Stimulated activated CD8-positive, alpha-beta memory T cell treated with anti-CD3 and anti-CD28 coated beads, Interleukin-4, amount 100 ng/mL, for 1 hour (primary cell): ENCODE measurements at places on chromosomes 1 and 21.

- no peak for DNase-seq
These were observed 47.4 kb downstream of the RIMS3 start for GRCh38 chr1:40618108-40618507.

GRCh38 chr1:65254320-65255034 is 54.9 kb upstream of the DNAJC6 start:
- DNase-seq: peak; percentile 67

DNA sequence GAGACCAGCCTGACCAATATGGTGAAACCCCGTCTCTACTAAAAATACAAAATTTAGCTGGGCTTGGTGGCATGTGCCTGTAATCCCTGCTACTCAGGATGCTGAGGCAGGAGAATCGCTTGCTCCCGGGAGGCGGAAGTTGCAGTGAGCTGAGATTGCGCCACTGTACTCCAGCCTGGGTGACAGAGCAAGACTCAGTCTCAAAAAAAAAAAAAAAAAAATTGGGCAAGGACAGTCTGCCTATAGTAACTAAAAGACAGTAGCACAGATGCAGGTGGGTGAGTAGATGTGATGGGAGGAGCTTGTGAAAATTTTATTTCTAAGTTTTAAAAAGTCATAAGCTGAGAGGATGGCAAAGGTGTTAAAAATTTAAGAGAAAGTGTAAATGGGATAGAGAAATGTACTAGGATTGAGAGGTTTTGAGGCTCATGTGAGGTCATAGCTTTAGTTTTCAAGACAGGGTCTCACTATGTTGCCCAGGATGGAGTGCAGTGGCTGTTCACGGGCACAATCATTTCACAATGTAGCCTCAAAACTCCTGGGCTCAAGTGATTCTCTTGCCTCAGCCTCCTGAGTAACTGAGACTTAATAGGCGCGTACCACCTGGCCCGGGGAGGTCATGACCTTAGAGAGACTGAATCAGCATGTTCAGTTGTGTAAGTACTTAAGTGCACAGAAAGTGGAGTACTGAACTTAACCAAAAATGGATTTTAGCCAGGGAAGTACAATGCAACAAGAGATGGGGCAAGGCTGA is 33.7 kb downstream of the PTP4A2 start:
- DNase-seq: no peak

DNA sequence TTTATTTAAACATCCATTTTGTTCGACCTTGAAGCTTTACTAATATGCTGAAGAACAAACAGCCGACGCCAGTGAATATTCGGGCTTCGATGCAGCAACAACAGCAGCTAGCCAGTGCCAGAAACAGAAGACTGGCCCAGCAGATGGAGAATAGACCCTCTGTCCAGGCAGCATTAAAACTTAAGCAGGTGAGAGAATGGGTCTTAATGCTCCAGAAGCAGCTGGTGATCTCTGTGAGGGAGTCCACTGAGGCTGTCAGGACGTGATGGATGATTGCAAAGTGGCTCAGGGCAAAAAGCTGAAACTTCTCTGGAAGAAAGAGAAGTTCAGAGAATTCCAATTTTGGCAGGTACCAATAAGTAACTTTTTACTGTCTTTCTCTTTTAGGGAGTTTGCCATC is 4.4 kb downstream of the CHTOP start:
- DNase-seq: no peak

- DNase-seq: no peak
These were observed 403 bp downstream of the MXRA8 start for GRCh38 chr1:1357871-1358432.

GRCh38 chr1:109793089-109793485 is 29.4 kb upstream of the EPS8L3 start:
- DNase-seq: no peak

DNA sequence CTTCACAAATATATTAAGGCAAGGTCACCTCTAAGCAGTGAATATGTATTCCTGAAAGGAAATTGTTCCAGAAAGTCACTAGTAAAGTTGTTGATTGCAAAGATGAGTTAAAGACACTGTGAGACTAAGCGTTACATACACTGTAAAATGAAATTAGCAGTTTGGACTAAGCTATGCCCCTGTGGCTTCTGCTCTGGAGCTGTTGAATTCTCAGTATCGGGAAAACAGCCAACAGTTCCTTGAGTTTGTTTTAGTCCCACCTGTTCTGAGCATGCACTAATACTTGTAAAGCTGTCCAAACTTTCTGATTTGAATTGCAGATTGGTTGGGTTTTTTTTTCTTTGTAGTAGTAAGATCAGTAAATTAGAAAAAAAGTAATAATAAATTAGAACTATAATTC is 21.0 kb downstream of the ANGPTL1 start:
- DNase-seq: no peak

DNA sequence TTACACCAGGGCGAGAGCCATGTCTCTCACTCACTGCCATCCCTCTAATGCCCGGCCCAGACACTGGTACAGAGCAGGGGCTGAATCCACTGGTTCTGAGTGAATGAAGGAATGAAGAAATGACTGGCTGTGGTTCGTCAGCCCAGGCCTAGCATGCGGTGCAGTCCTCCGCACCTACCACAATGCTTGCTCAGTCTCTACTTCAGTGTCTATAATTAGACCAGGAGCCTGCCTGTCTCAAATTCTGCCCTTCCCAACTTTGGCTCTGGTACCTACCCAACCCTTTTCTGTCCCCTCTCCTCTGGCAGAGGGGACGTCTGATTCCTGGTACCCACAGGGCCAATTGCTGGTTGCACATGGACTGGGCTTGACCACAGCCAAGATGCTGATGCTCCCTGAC is 118.2 kb upstream of the GRIK3 start:
- no peak for DNase-seq

- peak; percentile 83 for DNase-seq
These were observed 15.5 kb upstream of the GSTM4 start for GRCh38 chr1:109640285-109640865.

DNA sequence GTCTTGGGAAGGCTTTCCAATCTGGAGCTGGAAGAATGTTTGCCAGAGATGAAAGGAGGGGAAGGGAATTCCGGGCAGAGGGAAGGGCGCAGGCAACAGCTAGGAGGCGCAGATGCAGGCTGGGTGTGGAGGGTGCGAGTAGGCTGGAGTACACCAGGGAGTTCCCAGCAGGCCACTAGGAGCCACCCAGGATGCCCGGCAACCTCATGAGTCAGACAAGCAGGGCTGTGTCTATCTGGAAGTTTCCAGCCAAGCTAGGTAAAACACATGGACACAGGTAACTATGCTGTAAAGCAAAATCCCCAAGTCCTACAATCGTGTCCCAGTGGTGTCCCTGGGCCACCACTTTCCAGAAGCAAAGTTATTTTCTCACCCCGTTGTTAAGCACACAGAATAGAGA is 990 bp upstream of the NBL1 start:
- no peak for DNase-seq

GRCh38 chr21:18153063-18153462 is 91.6 kb upstream of the CHODL start:
- DNase-seq: no peak

DNA sequence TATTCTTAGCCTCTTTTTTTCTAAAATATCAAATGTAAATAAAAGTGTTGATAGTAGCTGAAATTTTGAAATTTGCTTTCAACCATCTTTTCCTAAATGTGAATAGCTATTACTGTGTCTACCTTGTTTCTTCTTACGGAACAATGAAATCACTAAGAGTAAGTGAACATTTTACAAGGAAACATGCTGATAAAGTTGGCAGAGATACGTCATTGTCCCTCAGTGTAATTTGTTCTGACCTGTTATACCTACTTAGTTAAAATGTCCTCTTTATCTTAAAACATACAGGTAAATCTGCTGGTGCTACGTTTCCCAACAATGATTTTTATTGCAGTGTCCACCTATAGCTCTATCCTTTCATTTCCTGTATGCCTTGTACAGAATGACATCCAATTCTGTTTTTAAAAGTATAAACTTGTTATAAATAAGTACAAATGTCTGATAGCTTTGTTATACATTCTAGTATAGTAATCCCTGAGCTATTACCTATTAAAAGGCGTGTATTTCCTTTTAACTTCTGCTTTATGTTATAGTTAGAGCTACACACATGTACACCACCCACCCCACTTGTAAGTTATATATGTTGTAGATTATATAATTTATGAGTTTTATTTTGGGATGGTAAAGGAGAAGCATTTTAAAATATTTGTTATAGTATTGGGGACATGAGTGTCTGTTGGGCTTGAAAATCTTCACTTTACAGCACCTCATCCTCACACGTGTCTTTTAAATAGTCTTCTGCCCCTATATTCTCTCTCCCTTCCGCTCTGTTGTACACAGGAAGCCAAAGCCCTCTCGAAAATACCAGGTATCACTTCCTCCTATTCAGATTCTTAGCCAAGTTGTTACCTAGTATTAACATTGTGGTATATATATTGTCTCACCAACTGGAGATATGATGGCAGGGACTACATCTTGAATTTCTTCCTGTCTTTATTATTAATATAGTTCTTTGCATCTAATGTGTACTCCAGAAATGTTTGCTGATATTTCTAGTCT is 25.2 kb downstream of the LAMC1 start:
- DNase-seq: no peak

DNA sequence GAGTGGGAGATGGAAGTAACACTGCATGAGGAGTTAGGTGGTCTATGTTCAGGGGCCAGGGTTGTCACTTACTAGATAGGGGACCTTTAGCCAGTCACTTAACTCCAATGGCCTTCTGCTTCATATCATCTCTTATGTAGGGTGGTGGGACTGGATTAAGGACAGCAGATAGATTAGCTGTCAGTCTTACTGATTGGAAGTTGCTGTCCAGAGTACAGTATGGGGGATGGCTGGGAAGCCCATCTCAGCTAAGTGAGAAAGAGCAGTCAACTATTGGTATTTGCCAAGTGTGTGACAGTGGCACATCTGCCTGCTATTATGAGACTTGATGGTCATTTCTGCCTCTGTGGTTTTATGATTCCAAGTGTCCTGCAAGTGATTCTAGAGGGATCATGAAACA is 130.9 kb downstream of the FGGY start:
- no peak for DNase-seq

DNA sequence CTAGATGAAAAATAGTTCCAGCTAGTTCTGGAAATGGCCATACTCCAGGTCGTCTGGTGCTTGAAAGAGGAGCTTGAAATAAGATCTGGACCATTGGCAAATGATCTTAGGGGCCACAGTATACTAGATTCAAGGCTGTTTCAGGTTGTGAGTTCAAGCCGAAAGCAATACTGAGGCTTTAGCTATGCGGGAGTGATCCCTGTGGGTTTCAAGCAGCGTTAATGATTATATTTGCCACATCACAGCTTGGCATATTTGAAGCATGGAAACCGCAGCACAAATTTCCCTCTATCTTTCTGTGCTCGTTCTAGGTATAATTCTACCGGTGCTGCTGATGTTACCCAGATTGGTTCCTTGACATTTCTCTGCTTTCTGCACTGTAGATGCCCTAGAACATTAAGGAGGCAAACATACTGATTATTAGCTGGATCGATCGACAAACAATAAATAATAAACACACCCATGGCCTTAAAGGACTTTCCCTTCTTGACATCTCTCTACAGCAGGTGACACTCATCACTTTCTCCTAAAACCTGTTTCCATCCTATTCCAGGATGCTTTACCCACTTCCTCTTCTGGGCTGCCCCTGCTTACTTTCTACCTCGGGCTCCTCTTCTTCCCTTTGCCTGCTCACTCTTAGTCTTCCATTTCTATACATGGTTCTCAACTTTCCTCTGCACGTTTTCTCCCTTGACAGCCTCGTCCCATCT is 40.6 kb upstream of the LYST start:
- DNase-seq: no peak

DNA sequence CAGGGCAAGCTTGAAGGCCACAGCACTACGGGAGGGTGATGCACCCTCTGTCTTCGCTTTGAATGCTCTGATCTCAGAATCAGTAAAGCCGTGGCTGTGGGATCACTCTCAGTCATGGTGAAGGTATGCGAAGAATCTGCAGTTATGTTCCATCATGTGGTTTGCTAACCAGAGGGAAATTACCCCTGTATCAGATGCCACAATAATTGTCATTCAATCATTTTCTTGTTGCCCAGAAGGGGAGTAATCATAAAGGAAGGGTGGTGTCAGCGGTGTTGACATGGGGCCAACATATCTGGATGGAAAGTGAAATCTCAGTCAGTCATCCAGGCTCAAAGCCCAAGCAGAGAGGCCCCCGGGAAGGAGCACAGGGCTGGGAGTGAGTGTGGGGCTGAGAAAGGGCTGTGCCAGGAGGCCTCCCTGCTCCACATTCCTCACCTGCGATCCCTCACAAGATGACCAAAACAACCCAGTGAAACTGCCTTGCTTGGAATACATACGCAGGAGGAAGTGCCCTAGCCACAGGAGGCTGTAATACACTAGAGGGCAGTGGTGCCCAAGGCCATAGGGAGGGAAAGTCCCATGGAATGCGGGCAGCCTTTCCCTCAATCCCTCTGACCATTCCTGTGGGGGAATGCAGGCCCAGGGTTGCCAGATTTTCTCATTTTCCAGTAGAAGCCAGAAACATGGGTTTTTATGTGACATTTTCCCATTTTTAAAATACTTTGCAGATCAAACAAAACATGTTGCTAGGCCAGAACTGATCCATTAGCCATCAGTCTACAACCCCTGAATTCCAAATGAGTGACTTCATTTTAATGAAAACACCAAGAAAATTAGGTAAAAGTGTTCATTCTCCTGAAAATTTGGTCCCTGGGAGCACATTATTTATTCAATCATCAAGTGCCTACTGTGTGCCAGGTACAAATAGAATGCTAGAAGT is 95.7 kb upstream of the VANGL1 start:
- DNase-seq: no peak

DNA sequence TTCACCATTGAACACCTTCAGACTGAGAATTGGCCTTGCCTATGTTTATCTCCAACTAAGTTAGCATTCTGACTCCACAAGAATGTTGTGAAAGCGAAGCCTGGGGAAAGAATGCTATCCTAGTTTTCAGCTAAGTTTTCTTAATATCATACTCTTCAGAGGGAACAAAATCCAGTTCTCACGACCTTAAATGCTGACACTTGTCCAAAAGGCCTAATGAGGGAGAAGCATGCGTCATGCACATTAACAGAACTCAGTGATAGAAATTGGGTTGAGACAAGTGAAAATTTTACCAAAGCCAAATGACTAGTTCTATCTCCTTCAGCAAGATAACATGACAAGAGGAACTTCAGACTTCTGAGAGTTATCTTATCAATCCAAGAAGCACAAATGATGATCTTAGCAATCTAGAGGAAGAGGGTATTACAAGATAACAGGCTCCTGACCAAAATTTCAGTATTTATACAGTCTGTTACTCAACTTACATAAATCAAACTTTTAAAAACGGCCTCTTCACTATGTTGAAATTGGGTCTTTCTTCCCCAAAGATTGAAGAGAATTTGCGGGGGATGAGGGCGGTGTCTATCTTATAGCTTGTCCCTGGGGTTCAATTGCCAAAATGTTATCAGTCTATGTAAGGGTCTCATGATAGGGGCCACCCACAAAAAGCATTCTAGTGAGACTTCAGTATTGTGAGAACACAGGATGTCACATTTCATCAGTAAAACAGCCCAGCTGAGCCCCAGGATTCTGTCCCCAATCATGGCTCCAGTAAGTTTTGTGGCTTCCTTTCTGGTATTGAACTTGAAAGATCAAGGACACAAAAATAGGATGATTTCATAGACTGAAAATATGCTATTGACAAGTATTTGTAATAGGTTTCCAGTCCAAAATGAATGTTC is 26.5 kb upstream of the SLC45A3 start:
- no peak for DNase-seq
